CD4-positive, alpha-beta T cell treated with Interleukin-21 for 1 hour (primary cell): ENCODE measurements at places on chromosomes 3 and 15.
A peak's percentile ranks its signal among the peaks of the same experiment; 100 is the strongest.

- DNase-seq, result no peak
Measured at GRCh38 chr3:57896691-57897090, 111.5 kb upstream of the FLNB start.

DNA sequence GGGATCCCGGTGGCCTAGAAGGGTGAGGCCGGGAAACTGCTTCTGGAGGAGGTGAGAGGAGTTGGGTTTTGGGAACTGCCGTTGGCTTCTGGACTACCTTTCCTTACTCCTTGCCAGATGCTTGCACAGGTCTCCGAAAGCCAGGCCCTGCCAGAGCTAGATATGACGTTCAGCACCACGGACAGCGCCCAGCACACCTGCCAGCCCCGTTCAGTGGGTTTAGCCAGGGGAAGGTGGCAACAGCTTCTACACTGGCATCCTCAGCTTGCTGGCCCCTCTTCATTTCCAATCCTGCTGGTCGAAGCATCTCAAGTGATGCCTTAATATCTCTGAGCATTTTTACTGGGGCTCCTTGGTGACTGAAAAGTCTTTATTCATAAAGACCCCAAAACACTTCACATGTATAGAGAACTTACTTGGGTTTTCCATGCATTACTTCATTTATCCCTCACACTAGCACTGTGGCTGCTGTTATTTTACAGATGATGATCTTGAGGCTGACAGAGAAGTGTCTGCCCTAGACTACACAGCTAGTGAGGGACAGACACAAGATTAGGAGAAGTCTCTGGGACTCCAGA is 21.9 kb downstream of the HCN4 start:
- peak; percentile 40 for DNase-seq

DNA sequence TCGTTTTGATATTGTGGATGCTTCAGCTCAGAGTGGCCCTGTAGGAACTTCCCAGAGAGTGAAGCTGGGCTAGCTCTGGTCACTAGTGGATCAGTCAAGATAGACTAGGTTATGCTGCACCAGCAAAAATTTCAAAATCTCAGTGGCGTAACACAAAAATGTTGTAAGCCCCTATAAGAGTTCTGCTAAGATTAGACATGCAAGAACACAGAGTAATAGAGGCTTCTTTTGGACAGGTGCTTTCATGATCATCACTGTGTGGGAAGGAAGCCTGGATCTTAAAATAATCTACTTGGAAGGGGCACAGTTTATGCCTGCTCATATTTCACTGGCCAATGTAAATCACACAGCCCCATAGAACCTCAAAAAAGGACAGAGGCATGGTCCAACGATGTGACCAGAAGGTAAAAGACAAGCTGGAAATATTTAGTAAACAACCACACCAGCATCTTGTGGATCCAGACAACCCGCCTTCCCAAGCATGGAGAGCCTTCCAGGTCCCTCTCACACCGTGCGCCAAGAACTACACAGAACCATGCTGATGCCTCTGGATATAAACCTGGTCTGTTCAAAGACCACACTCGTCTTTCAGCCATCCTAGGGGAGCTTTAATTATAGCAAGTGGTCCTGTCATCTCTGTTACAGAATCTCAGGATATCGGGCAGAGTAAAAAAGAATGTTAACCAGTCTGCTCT is 554.3 kb downstream of the EPHB1 start:
- DNase-seq, result no peak

DNA sequence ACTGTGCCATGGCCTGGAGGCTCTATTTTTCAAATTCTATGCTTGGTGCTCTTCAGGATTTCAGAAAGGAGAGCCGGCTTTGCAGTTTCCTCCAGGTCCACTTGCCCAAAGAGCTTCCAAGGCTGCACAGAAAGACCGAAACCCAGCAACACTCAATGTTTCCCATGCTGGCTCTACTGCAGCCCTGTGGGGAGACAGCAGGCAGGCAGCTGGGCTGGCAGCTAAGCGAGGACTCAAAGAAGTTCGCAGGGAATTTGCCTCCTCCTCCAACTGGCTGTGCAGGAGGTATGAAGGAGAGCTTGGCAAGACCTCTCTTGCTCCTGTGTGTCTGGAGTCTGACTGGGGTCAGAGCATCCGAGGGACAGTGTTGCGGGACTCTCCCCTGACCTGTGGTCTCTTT is 17.4 kb upstream of the ITGA11 start:
- DNase-seq, result no peak

- DNase-seq, result no peak
Measured at GRCh38 chr3:124787476-124788195, 57.4 kb downstream of the UMPS start.

- no peak for DNase-seq
Measured at GRCh38 chr3:33250712-33251111, 26.5 kb upstream of the FBXL2 start.

GRCh38 chr15:33262306-33262705 is 48.5 kb upstream of the RYR3 start:
- no peak for DNase-seq

DNA sequence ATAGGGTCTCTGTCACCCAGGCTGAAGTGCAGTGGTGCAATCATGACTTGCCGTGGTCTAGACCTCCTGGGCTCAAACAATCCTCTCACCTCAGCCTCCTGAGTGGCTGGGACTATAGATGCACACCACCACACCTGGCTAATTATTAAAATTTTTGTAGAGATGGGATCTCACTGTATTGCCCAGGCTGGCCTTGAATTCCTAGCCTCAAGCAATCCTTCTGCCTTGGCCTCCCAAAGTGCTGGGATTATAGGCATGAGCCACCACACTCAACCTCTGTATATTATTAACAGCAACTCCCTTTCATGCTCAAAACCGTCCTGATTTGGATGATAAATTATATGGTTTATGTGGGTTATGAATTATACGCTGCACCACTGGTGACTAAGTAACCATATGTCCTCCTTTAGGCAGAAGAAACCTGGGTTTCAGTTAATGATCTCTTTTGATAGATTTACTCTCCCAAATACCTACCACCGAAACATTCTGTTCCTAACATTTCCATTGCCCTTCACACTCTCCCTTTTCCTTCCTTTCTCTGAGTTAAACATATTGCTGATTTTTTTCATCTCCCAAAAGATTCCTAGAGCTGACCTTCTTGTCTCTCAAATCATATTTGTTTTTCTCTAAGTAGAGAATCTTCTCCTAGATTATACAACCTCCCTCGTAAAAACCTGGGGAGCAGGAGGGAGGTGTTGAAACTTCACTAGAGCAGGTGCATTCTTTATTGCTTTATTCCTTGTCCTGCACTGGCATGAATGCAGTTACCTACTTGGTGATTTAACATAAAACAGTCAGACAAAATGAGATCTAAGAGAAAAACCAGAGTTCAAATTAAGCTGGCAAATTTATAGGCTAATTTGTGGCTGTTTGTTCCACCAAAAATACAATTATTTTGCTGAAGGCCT is 32.9 kb downstream of the PCYT1A start:
- no peak for DNase-seq

GRCh38 chr3:70057426-70057825 is 57.9 kb downstream of the SAMMSON start:
- DNase-seq, result no peak

GRCh38 chr15:92819278-92820235 is 80.6 kb upstream of the CHD2 start:
- no peak for DNase-seq

DNA sequence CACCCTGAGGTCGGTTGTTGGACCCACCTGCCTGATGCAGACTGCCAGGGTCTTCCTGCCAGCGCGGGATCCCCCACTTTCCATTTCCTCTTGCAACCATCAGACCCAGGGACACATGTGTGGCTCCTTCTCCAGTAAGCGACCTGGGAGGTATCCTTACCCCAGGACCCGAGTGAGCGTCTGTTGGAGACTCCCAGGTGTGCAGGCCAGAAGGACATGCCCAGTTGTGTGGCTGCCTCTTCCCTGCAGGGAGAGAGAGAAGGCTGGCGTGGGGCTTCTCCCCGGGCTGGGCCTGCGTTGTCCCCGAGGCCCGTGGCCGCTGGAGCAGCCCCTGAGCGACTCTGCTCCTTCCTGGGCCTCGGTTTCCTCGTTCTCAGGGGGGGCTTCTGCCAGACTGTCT is 56.8 kb downstream of the APBA2 start:
- DNase-seq, result no peak

GRCh38 chr3:30523366-30523765 is 83.0 kb upstream of the TGFBR2 start:
- no peak for DNase-seq

- no peak for DNase-seq
Measured at GRCh38 chr15:58549013-58549784, 117.4 kb downstream of the LIPC start.

DNA sequence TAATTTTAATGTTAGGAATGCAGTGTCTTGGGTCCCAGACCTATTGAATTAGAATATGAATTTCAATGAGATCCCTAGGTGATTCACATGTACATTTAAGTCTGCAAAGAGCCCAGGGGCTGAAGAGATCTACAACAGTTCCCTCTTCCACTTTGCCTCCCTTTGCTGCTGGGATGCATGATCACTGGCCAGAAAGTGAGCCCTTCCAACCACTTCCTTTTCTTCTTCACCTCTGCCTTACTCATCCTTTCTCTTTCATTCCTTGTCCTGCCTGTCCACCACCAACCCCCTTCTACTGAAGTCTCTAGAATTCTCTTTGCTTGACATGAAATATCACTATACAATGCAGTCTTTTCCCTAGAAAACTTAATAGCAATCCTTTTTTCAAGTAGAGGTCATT is 222.4 kb upstream of the LRIG1 start:
- DNase-seq, result no peak
